Stimulated activated CD4-positive, alpha-beta T cell treated with anti-CD3 and anti-CD28 coated beads, Interleukin-4, amount 100 ng/mL, for 4 hours (primary cell): ENCODE measurements at places on chromosomes 6 and 20.

DNA sequence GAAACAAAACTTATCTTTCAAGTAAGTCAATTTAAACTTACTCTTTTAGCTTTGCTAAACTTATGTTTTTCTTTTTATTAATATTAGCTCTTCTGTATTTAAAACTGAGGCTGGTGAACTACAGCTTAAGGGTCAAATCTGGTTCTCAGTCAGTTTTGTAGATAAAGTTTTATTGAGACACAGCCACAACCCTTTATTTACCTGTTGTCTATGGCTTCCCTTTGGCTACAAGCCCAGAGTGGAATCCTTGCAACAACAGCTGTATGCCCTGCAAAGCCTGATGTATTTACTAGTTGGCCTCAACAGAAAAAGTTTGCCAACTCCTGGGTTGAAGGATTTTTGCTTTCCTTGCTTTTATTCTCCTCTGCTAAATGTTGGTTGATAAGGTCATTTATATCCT, 491.4 kb upstream of the RNF217 start:
- no peak for DNase-seq

DNA sequence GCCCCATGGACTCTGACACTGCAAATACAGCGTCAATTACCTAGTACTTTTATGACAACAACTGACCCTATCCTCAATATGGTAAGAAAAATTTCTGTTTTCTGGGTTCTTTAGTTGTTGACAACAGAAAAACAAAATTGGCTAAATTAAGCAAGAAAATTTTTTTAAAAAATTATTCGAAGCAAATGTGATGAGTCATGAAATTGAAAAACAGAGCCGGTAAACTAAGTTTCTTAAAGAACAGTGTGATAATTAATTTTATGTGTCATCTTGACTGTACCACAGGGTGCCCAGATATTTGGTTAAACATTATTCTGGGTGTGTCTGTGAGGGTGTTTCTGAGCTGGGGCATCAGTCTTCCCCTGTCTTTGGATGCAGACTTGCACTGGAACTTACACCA, 107.6 kb upstream of the OPRM1 start:
- no peak for DNase-seq

DNA sequence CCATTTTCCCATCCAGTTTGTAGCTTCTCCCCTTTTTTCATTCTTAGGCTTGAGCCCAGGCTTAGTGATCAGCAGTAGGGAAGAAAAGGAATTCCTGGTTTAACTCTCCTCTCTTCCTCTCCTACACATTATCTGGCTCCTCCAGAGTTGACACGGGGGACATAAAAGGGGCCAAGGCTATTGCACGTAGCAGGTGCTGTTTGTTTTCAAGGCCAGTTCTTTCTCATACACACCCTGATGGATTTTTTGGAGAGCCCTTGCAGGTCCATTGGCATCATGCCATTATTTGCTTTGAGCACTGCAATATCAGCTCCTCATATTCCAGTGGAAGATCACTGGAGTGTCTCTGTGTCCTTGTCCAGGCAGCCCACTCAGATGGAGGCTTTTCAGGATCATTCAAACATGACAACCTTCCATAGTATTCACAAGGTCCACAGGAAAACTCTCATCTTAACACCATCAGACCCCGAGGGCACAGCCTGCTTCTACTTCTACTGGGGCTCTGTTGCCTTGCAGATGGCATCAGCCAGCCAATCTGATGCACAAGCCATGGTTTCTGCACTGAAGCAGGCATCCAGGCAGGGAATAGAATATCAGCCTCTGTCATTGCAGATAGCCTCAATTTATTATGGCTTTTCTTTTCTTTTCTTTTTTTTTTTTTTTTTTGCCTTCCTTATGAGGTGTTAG, 18.8 kb downstream of the PLCB4 start:
- no peak for DNase-seq

GRCh38 chr20:58669287-58670006, 18.4 kb downstream of the STX16 start:
- DNase-seq: no peak

DNA sequence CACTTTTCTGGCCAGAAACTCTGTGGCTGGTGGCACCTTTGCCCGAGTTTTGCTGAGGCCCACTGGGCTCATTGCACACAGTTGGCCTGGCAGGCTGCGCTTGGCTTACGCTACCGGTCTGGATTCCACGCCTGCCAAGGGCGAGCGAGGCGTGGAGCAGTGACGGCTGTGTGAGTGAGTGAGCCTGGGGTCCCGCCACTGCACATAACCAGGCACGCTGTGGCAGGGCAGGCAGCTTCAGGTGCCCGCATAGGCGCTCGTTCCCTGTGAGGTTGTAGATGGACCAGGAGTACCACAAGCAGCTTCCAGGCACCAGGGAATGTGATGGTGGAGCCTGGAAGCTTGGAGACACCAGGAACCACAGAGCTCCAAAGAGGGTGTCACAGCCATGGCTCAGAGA, 190.1 kb upstream of the DEFB112 start:
- no peak for DNase-seq

DNA sequence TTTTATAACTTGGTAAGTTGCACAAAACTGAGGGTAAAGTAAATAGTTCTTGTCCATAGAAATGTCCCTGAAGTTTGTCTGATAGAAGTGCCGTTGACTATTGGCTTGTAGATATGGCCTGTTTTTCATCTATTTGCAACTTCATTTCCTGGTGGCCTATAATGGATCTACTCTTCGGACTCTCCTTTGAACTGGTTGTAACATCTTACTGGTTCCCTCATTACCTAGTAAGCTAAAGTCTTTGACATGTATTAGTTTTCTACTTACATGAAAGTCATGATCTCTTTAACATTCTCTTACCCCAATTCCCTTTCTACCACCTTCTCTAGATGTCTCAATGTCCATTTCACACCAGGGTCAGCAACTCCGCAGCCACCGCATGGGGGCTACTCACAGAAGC, 146.3 kb downstream of the GRM4 start:
- DNase-seq: no peak

DNA sequence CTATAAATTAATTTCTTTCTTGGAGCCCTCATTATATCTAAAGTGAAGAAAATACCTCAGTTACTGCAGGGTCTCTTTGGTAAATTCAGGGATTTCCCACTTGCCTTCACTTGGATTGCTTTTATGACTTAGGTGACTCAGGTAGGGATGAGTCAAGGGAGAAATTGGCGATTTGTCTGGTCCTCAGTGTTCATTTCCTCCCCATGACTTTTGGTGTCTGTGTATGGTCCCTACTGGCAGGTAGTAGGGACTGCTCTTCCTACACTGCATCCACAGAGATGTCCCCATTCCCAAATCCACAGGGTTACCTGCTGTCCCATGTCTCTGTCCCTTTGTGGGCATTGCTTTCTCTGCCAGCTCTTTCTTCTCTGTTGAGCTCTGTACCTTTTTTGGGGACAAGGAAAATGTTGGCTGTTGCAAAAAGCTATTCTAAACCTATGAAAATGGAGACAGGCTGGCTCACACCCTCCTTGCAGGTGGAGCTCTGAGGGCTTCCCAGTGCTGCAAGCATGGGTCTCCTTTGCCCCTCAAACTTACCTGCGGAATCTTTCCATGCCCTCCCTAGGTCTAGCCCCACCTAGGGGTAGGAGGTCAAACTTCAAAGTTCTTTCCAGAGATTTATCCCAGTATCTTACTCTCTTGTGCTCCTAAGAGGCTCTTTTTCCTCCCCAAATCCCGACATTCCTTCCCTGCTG, 211.9 kb downstream of the ZNF217 start:
- DNase-seq: no peak

GRCh38 chr20:22180244-22180643, 404.1 kb downstream of the FOXA2 start:
- no peak for DNase-seq

- DNase-seq: no peak
These were observed 129.7 kb upstream of the AKAP12 start for GRCh38 chr6:151109869-151110575.

DNA sequence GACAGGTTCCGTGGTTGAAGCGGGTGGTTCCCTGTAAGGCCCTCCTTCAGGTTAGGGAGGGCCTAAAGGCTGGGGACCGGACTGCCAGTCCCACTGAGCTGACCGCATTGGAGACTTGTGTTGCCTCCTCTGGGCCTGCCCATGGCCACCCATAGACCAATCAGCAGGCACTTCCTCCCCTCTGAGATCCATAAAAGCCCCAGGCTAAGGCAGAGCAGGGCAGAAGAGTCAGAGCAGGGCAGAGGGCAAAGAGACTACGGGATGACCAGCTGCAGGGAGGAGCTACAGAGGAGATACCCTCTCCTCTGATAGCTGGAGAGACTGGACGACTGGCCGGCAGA, 537.4 kb downstream of the TENT5A start:
- DNase-seq: no peak

DNA sequence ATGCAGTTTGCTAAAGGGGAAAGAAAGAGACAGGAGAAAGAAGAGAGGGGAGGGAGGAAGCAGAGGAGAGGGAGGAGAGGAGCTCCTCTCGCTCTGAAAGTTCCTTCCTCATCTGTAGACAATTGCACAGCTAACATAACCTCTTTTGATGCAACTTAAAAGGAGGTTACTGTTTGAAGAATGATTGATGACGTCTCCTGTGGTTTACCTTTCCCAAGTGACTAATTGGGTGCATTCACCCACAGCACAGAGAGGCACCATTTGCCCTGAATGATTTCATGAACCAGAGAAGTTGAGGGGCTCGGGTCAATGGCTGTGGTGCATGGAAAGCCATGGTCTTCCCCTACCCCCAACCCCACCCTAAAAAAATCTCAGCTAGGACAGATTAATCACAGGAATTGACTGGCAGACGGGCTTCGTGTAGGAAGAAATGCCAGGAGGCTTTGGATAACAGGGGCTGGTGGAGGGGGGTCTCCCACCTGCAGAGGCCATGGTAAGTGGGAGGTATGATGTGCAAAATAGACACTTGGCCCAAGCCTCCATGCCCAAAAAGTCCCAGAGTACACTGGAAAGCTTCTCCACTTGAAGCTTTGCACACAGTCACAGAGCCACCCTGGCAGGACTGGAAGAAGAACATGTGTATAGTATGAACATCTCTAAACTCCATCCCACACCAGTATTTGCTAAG, 213.7 kb downstream of the ANKRD60 start:
- DNase-seq: no peak

DNA sequence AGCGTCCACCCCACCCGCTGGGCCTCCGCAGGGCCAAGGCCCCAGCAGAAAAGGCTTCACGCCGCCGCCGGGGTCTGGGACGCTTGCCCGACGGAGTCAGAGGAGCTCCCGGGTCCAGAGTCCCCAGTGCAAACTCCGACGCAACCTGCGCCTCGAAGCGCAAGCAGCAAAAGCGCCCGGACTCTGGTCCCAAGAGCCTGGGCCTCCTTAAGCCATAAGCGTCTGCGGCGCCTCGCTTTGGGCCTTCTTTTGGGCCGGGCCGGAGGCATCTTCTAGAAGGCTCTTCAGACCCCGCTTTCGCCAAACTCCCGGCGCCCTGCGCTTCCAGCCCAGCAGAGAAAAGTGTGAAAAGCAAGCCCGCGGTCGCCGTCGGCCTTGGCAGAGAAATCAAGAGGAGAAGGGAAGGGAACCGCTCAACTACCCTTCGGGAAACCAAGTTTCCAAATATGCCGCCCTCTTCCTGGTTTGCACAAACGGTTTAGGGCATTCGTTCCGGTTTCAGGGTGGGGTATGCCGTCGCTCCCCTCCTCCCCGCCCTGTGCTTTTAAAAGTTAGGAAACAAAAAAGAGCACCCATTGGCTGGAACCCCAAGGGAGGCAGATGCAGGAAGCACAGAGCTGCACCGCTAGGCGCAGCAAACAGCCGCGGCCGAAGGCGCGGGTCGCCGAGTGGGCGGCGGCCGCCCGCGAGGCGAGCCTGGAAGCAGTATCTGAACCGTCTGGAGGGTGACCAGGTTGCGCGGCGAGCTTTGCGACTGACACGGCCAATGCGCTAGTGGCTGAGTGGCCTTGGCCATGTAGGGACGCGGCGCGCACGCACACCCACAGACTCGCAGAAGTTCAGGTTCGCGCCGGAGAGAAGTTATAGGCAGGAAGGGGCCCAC, 1.2 kb downstream of the TBX18 start:
- DNase-seq: no peak

- DNase-seq: no peak
These were observed 12.2 kb downstream of the EPHA7 start for GRCh38 chr6:93407186-93407585.

DNA sequence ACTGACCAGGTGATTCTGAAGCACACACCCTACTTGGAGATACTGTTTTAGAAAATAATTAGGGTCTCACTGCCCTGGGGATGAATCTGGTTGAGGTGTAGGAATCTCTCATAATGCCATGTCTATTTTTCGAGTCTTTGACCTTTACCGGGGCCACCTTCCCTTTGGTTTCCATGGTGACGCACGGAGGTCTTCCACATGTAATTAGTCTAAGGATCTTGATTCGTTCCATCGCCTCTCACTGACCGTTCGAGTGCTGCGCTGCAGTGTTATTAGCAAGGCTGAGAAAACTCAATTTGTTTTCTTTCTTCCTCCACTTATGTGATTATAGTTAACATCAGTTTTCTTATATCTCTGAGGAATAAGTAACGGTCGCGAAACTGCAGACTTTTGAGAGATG, 144.3 kb upstream of the SPACA1 start:
- DNase-seq: no peak

GRCh38 chr6:160161647-160161986, 40.0 kb downstream of the SLC22A1 start:
- no peak for DNase-seq

- DNase-seq: no peak
These were observed 4.0 kb upstream of the TUBB2B start for GRCh38 chr6:3231247-3232016.

DNA sequence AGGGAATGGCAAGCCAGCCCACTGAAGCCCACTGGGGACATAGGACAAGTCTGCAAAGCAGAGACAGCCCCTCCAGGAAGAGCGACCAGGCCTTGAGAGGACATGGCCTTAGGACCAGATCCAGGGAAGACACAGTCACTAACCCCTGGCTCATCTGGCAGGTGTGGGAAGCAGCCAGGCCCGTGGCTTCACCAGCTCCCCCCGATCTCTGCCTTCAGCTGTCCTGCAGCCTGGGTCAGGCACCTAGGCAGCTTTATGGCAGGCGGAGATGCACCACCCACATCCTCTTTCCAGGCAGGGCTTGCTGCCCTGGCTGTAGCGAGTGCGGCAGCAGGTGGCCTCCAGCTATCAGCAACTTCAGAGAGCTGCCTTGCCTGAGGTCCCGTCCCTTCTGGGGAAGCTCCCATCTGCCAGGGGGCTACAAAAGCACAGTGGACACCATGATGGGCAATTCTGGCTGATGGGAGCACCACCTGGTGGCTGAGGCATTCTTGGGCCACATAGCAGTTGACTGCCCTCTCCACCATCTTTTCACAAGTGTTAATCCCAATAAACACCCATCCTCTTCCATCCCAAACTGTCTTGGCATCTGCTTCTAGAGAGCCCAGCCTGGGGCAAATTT, 85.8 kb downstream of the DZANK1 start:
- DNase-seq: no peak

- no peak for DNase-seq
These were observed 80.0 kb upstream of the EYA2 start for GRCh38 chr20:46814366-46815232.

GRCh38 chr6:2766767-2767656, 1.8 kb downstream of the WRNIP1 start:
- DNase-seq: no peak

- DNase-seq: peak; percentile 90
These were observed at the start of gene PCMT1 for GRCh38 chr6:149749594-149750135. Gene PCMT1 (plus strand): TSS chr6:149749741. CDS start chr6:149749902, 161 bp downstream.

- no peak for DNase-seq
These were observed 47.8 kb downstream of the ARHGAP40 start for GRCh38 chr20:38649275-38649891.

- no peak for DNase-seq
These were observed 6.0 kb downstream of the CCN5 start for GRCh38 chr20:44720997-44721784.

- no peak for DNase-seq
These were observed 14.0 kb upstream of the LOC128125822 start for GRCh38 chr6:63558278-63558677.

- DNase-seq: no peak
These were observed 74.3 kb downstream of the ARID1B start for GRCh38 chr6:156851454-156851921.

GRCh38 chr6:109069746-109070145, 24.9 kb downstream of the SESN1 start:
- no peak for DNase-seq
